ENCODE measurements at places on chromosomes 5 and 9.

- no peak for DNase-seq
These were observed 36.9 kb downstream of the ACTBL2 start for GRCh38 chr5:57445705-57446037.

GRCh38 chr5:54672871-54673270 is 155.3 kb downstream of the SNX18 start:
- no peak for DNase-seq

GRCh38 chr5:139744471-139745131 is 51.0 kb upstream of the PSD2 start:
- DNase-seq: no peak

DNA sequence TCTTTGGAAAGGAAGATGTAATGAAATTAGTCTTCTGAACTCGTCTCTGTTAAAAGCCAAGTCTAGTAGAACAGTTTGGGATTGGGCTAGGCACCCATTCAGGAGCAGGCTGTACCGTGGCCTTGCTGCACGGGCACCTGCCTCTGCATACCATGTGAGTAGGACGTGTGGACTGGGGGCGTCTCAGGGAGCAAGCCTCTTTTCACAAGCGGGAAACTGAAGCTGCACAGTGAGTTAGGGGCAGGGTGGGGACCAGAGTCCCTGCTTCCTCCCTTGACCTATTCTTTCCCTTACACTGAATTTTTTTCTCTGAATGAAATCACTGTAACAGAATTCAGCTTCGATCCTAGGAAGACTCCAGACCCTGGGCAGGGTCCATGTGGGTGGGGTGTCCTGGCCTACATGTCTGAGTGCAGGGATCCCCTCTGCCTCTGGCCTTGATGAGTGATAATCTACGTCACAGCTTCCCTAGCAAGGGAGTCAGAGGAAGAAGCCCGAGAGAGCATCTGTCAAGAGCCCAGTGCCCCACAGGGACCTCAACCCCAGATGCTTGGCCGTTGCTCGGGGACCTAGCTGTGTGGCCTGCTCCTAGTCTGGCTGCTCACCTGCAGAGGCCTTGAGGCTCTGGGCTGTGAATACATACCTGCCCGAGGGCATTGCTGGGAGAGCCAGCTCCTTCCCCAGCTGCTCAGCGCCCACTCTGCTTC is 15.1 kb downstream of the PHF2 start:
- no peak for DNase-seq

DNA sequence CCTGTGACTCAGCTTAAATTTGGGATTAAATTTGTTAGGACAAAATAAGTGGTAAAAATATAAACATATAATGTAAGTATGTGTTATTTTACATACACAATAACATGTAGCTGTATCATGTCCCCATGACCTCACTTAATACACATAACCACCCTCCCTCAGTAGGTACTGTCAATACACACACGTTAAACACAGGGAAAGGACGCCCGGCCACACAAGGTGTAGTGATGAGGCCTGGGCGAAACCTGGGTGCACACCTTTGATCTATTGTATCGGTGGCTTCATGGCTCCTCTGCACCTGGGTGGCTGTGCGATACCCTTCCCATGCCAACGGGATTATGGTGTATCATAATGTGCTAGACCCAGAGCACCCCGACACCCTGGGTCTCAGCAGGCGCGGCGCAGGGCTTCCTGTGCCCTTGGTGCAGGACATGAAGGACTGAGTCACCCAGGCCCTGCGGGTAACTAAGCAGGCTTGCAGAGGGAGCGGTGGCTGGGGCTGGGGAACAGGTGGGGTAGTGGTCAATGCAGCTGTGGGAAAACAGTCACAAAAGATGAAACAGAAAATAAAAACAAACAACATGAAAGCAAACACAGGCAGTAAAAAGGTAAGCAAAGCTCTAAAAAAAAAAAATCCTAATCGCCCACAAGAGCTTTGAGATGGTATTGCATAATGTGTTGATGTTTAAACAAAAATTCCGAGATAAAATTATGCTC is 127.5 kb upstream of the RETREG1 start:
- DNase-seq: no peak
